CD4-positive, alpha-beta T cell treated with Interleukin-1 beta for 1 hour (primary cell): ENCODE measurements at places on chromosomes 6 and 20.

- no peak for DNase-seq
These were observed 102.5 kb upstream of the FAM8A1 start for GRCh38 chr6:17497535-17498095.

- DNase-seq, result no peak
These were observed 1.1 kb downstream of the AGPAT4 start for GRCh38 chr6:161272635-161273273.

GRCh38 chr6:119308991-119309657 is 40.4 kb downstream of the MAN1A1 start:
- DNase-seq, result no peak

DNA sequence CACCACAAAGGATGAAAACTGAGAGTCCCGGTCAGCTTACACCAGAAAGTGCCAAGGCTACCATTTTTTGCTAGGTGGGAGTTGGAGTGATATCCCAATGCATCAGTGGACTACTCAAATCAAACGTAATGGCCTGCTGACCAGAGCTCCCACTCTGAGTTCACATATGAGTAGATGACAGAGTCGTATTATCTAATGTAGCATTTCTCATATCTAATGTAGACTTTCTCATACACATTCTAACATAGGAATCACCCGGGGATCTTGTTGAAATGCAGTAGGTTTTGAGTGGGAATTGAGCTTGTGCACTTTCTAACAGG is 38.4 kb upstream of the FUCA2 start:
- DNase-seq, result no peak

DNA sequence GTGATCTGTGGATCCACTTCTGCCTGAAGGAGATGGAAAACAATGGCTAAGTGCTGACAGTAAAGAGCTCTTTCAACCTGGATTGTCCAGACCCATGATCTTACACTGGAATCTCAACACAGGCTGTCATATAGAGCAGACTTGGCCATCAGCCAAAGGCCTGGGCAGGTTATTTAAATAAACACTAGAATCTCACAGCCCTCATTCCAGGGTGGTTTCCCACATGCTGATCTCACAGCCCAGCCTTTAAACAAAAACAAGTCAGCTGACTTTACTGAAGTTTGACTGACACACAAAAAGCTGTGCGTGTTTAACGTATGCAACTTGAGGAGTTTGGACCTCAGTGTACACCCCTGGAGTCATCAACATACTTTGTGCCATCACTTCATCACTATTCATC is 28.4 kb downstream of the SYNDIG1 start:
- DNase-seq, result no peak

DNA sequence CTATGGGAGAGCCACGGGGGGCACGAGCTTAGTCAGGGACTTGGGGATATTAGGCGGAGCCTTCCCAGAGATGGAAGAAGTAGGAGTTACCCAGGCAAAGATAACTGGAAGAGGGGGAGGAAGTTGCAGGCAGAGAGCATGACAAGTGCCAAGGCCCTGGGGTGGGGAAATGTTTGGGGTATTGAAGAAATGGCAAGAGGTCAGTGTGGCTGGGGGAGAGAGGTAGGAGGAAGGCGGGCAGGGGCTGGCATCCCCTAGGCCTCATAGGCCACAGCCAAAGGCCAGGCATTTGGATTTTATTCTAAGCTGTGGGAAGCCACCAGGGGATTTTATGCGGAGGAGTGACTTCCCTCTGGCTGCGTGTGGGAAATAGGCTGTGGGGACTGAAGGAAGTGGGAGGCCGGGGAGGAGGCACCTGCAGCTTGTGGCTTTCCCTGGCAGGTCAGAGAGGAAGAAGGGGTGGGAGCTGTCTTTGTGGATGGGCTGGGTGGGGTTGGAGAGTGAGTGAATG is 22.7 kb downstream of the SNAI1 start:
- no peak for DNase-seq

DNA sequence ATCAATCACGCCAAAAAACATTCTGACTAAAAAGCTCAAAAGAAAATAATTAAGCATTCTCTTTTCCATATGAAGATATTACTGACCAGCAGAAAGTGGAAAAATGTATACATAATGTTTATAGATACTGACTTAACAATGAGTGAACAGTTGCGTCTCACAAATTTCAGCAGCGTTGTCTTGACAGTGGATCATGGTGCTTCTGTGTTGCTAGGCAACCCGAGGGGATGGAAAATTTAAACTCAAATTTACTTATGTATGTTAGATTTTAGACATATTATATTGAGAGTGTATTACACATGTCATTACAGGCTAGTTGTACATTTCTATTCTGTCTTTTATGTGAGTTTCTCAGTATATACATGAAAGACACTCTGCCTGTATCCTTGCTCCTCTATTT is 110.2 kb downstream of the LAMA2 start:
- no peak for DNase-seq

DNA sequence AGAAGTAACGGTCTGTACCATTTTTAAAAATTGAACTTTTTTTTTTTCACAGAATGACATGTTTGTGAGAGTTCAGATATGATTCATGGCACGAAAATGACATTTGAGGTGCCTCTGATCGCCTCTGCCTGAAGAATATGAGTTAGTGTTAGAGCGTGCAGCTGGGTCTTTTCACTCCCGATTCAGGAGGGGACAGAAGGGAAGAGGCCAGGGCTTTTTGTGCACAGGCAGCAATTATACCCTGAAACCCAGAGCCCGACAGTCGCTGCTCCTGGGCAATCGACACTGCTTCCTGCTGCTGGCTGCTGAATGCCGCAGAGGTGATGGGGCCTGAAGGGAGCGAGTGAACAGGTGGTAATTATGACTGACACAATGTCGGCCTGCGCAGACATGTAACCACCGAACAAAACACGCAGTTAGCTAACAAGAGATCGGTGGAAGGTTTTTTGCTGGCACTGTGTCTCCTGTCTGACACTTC is 652.0 kb upstream of the NOX3 start:
- DNase-seq, result no peak

DNA sequence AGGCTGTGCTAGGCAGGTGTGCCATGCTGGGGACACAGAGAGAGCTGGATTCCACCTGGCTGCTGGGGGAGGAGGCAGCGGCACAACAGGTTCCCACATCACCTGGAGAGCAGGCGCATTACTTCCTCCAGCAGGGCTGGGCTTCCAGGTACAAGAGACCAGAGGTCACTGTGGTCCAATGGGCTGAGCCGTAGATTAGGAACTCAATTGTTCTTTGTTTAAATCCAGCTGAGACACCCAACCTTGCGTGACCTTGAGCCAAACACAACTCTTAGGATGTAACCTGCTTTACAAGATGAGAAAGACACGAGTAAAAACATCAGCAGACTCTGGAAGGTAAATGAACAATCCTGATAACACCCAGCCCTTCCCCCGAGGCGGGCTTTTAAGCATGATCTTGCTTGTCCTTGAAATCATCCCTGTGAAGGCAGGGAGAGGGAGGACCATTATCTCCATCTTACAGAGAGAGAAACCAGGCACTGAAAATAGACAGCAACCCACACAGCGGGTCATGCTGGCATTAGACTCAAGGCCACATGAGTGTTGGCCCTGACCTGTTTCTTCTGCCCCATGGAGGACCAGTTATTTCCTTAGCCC is 216.5 kb upstream of the RREB1 start:
- DNase-seq, result no peak

DNA sequence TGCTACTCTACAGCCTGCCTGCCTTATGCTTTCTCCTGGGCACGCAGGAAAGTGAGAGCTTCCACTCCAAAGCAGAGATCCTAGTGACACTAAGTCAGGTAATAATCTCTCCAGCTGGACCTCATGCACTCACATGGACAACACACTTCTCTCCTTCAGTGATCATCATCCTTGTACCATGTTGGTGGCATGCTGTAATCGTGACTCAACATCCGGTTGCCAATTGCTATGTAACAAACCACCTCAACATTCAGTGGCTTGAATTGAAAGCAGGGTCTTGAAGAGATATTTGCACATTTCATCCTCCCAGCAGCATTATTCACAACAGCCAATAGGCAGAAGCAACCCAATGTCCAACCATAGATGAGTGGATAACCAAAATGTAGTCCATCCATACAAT is 40.3 kb upstream of the PPP1R3G start:
- DNase-seq, result no peak

DNA sequence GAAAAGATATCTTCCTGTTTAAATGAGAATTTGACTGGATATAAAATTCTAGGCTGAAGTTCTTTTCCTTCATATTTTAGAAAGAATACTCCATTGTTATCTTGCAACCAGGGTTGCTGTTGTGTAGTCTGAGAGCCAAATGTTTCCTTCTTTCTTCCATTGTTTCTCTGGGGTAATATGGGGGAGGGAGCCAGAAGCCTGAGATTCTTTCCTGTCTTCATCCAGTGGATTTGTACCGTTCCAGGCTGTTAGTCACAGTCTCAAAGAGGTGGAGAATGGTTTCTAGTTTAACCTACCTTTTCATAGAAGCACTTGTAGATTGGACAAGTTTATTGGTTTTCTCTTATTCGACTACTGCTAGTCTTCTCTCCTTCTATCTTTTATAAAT is 6.1 kb upstream of the ULBP3 start:
- DNase-seq, result no peak

GRCh38 chr6:118135371-118135770 is 228.3 kb downstream of the SLC35F1 start:
- DNase-seq, result no peak

DNA sequence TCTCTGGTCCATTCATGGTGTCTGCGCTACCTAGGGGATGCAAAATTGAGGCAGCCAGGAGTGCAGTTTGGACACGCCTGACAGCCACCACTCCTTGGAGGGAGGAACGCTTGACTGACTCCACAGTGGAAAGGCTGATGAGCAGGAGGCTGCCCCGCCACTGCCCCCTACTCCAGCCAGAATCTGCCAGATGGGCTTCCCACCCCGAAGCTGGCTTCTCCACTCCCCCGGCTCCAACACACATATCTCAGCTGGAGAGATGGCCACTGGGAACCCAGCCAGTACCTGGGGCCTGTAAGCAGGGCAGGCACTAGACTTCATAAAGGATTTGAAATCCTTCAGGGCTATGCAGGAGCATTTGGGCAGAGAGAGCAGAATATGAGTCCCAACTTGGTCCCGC is 51.4 kb upstream of the BLCAP start:
- DNase-seq, result no peak

GRCh38 chr20:53803492-53804155 is 210.0 kb upstream of the ZNF217 start:
- no peak for DNase-seq

DNA sequence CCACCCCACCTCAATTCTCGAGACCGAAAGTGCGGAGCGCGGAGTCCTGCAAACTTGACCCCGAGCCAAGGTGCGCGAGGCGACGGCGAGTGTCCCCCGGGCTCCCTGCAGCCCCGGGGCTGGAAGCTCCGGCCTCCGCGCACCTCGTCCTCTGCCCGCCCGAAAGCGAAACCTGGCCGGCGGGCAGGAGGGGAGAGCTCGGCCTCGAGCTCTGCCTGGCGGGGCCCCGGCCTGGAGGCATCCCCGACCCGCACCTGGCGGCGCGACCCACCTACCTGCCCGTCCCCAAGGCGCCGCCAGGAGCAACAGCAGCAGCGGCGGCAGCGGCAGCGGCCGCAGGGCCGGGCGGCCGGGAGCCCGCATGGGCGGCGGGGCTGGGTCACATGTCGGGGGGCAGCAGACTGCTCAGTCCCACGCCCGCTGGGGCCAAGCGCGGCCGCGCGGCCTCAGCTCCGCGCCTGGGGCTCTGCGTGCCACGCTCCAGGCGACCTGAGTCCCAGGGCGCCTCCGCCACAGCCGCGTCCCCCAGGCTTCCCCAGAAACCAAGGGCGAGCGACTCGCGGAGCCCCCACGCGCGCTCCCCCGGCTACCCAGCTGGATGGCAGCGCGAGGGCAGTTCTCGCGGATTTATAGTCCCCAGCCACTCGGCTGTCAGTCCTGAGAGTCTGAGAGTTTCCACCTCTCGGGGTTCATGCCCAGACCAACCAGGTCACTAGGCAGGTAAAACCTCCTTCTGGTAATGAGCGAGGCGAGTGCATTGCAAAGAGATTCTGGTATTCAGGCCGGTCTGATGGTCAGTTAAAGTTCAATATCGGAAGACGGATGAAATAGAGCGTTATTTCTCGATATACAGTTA is at the start of gene IL20RA:
IL20RA (minus strand) TSS at position 600 of the 856 bp plus-strand sequence; CDS start at position 363, 237 bp downstream.
- peak; percentile 8 for DNase-seq

DNA sequence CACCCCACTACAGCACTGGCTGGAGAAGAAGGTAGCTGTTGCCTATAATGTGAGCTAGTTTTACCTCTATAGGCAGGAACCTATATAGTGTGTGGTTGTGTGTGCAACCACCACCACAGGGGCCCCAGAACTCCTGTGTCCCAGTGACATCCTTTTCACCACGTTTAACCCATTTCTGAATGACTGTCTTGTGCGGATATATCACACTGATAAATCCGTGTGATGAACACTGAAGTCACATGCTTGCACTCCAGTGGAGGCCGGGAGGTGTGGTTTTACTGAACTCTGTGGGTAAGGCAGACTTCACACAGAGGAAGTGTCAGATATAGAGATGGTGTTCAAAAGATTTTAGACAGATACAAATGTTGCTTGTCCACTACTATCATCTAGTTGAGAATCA is 32.5 kb downstream of the SDHAF4 start:
- no peak for DNase-seq

DNA sequence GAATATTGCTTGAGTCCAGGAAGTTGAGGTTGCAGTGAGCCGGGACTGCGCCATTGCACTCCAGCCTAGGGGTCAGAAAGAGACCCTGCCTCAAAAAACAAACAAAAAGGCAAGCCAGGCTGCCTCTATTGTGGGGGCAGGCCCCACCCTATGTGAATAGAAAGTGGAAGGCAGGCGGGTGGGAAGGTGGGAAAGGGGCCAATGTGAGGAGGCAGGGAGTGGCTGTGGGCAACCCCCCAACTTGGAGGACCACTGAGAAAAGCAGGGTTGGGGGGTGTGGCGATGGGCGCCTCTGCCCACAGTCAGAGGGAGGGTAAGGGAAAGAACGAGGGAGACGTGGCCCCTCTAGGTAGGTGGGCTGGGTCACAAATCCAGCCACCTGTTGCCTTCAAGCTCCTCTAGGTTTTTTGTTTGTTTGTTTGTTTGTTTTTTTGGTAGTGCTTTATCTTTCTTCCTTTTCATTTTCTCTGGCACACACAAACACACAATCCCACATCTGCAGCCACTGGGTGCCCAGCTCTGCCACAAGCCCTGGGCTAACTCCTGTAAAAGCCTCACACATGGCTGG is 5.3 kb upstream of the AP5S1 start:
- no peak for DNase-seq

- no peak for DNase-seq
These were observed 613.6 kb downstream of the UTRN start for GRCh38 chr6:144898741-144899140.

- no peak for DNase-seq
These were observed 121.0 kb downstream of the QRSL1 start for GRCh38 chr6:106750142-106750918.

DNA sequence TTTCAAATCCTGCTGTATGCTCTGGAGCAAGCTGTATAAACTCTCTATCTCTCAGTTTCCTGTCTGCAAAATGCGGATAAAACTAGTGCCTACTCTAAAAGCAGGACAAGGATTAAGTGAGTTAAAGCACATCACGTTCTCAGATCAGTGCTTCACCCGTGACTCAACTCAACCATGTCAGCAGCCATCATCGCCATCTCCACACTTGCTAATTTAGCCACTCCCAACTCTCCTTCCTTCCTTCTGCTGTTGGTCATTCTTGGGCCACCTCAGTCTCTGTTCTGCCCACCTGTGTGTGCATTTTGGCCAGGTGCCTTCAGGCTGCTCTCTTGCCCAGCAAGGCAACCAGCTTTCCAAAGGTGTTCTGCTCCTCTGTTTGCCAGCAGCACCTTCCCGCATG is 260.0 kb upstream of the CDYL start:
- no peak for DNase-seq
